Activated CD4-positive, alpha-beta T cell treated with anti-CD3 and anti-CD28 coated beads, Interleukin-2, amount 50 U/mL, for 4 hours (primary cell): ENCODE measurements at places on chromosomes 1 and 21.

- DNase-seq = no peak
Measured at GRCh38 chr1:221992427-221992826, 250.5 kb upstream of the DUSP10 start.

DNA sequence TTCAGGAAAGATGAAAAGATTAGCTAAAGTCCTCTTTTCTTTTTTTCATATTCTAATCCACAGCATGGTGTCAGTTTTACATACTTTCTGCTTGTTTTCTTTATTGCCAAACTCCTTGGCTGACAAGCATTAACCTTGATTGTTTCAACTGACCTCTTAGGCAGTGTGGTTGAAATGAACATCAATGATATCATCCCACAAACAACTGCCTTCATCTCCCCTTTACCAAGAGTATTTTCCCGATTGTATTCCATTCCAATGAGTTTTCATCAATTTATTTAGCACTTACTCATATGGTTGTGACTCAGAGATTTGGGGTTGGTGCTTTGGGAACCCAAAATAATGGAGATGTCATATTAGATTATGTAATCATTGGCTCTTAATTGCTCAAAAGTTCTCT, 71.8 kb downstream of the SPAG17 start:
- DNase-seq = no peak

- DNase-seq = no peak
Measured at GRCh38 chr1:47578721-47579419, 141.0 kb downstream of the FOXD2 start.

DNA sequence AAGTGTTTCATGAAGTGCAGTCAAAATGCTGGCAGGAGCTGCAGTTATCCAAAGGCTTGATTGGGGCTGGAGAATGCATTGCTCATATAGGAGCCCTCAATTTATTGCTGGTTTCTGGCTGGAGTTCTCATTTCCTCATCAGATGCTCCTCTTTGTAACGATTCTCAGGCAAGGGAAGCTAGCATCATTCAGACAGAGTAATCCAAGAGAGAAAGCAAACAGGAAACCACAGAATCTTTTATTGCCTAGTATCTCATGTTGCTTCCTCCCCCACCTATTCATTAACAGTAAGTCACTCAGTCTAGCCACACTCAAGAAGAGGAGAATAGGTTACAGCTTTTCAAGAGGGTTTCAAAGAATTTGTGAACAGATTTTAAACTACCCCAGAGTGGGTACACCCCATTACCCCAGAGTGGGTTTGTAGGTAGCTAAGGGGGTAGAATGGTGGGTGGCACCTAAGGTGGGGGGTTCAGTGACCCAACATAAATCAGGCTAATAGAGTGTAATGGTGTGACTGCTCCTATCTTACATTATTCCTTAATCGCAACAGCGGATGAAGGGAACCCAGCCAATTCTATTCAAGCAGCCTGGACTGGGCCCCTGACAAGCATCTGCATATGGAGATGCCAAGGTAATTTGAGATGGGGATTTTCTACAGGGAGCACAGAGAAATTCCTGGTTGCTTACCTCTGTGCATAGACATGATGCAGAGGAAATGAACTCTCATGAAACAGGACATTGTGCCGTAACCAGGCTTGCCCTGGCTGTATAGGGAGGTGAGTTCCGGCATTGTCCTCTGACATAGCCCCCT, 67.1 kb downstream of the KCNJ15 start:
- DNase-seq = no peak

- DNase-seq = no peak
Measured at GRCh38 chr1:160664573-160665051, 17.8 kb upstream of the SLAMF1 start.

GRCh38 chr1:202710070-202711045, at the start of gene SYT2:
Gene SYT2 (minus strand): TSS chr1:202710454. CDS start chr1:202605772, 104,682 bp downstream.
- no peak for DNase-seq

DNA sequence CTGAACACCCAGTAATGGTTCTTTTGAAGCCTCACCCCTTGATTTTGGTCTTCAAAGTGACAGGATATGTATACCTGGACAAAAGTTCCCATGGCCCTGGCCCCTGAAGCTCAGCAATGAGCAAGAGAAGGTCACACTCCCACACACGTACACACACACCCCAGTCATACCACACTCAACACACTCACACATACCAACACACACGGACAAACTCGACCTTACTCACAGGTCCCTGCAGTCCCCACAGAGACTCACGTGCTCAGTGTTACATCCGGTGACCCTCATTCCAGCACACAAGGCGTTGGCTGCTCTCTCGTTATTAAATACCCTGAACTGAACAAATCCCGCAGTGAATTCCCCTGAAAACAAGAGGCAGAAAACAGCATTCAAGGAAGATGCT, 5.9 kb downstream of the ITLN1 start:
- DNase-seq = no peak

DNA sequence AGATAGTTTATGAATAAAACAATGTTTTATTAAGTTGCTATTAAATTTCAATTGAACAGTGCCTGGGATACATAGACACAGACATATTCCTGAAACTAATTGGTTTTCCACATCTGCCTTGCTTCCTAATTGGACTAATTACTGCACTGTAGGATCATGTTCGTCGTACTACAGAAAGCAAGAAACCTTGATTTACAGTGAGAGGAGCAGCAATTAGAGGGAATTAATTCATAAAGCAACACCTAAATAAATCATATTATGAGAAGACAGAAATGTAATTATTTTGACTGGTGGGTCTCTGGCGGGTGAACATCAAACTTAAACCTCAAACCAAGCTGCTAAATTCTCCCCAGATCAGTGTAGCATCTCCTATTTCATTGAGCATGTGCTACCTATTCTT, 124.6 kb upstream of the CAMK1G start:
- DNase-seq = no peak

- DNase-seq = no peak
Measured at GRCh38 chr1:63662056-63662836, 69.0 kb downstream of the PGM1 start.

- DNase-seq = no peak
Measured at GRCh38 chr21:41367301-41367944, 5.6 kb downstream of the MX2 start.

GRCh38 chr1:156865258-156865657, 4.6 kb downstream of the NTRK1 start:
- no peak for DNase-seq

DNA sequence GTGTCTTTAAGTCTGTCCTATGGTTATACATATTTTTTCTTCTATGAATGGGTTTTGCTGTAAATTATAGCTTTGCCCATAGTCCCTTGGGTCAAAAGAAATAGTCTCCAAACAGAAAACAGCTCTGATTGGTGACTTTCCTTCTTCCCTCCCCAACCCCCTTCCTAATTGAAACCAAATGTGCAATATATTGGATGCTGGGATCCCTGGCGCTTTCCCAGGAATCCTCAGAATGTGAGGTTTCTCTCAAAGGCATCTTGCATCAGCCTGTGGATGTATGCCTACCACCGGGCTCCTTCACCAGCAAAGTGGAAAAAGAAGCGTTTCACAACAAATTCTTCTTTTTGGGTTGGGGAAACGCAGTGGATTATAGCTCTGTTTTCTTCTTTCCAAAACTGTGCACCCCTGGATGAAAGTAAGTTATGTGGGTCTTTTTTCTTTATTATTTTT, at the start of gene DDR2:
TSS of gene DDR2 (plus strand) at position 248 of the 450 bp plus-strand sequence. CDS start 86,600 bp downstream, outside the sequence.
- DNase-seq = no peak

DNA sequence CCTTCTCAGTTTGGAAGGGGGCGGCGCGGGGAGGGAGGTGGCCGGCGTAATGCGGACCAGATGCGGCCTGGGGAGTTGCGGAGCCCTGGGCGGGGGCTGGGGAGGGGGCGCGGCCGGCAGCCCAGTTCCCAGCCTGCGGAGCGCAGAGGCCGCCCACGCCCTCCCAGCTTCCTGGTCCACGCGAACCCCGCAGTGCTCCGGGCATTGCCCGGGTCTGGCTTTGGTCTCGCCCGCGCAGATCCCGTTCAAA, 695 bp downstream of the DMBX1 start:
- no peak for DNase-seq

- no peak for DNase-seq
Measured at GRCh38 chr1:227928811-227929375, 18.8 kb downstream of the WNT9A start.

DNA sequence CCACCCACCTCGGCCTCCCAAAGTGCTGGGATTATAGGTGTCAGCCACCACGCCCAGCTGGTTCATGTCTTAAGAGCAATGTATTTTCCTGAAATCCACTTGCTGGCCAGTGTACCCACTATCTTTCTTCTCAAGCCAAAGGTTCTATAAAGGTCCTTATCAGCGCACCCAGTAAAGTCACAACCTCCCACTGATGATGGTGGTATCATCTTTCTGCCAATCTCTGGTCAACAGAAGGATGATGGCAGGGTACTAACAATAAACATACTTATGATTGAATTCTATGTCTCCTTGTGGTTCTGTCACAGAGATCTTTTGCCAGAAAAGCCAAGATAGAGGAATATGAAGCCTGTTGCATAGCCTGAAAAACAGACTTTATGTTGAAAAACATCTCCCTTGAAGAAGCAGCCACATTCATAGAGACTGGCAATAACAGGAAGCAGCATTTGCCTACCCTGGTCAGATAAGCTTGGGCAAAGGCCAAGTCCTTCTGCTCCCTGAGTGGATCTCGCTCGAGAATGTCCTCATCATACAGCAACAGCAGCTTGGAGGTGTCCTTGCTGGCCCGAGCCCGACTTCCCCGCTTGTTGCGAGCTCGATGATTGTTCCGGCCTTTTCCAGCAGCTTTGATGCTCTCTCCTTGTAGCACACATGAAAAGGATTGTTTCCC, 73.0 kb downstream of the DAP3 start:
- DNase-seq = no peak

DNA sequence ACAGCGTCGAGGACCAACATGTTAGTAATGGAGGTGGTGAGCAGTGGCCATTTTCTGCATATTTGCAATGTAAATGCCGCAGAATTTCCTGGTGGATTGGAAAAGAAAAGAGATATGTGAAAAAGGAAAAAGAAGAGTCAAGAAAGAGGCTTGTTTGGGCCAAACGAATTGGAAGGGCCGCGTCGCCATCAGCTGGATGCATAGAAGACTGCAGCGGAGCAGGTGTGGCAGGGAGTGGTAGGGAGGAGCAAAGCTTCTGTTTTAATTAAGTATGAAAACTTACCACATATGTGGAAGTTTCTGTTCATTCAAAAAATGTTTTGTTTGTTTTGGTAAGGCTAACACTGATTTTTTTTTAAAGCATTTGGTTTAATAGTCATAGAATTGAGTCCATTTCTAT, 690.7 kb downstream of the NCAM2 start:
- DNase-seq = no peak

DNA sequence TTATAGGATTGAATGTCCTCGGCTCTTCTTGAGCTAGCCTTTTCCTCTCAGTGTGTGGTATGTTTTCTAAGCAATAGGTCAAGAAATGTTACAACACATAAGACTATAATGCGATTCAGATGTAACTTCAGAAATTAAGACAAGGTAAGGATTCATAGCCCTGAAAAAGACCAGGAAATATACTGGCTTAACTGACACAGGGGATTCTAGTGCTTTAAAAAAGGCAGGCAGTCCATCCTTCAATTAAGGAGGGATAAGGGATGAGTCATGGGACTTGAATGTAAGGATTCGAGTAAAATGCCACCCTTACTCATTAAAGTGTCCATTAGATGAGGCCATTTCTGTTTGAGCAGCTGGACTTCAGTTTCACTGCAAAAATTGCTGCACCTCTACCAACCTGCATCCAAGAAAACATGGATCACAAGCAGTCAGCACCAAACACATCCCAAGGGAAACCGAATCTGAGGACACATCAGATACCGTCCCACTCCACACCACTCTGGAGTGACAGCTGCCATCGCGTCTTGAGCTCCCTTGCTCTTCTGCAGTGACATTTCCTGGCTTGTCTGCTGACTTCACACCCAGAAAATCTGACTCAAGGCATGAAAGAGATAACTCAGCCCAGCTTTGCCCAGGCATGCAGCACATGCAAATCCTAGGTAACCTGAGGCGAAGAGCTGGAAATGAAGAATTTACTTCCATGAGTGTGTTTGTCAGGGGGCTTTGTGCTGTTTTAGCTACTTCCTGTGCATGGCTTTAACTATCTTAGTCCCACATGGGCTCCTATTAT, 37.8 kb downstream of the NGF start:
- DNase-seq = no peak

GRCh38 chr1:241063276-241063675, 293.7 kb downstream of the RGS7 start:
- DNase-seq = no peak

- DNase-seq = no peak
Measured at GRCh38 chr1:113659035-113659434, 100.3 kb downstream of the PHTF1 start.

DNA sequence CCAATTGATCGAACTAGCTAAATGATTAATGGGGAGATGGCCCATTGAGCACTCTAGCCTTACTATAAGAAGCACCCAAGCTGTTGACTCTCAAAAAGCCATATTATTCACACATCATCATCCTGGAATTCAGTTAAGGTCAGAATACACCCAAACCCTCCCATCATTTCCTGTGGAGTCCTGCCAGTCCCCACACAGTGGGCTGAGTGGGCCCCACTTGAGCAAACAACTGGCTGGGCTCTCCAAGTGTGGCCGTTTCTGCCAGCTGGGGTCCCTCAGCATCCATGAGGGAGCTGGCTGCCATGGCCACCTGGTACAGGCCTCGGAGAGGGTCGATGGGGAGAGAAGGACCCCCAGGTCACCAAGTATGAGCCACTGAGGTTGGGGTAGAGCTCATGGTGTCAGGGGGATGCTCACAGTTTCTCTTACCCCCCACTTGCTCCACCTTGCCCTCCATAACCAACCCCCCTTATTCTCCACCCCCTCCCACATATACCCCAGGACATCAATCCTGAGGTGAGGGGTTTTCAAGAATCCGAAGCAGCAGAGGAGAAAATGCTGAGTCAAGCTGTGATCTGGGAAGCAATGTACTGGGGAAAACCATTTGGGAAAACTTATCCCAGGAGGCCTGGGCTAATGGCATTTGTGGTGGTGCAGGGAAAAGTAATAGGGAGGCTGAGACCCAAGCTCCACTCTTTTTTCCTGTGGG, 60.3 kb downstream of the UBE2T start:
- DNase-seq = no peak

GRCh38 chr1:72394457-72394856, 112.1 kb upstream of the NEGR1 start:
- no peak for DNase-seq

- no peak for DNase-seq
Measured at GRCh38 chr1:43439781-43440180, 13.9 kb downstream of the HYI start.

DNA sequence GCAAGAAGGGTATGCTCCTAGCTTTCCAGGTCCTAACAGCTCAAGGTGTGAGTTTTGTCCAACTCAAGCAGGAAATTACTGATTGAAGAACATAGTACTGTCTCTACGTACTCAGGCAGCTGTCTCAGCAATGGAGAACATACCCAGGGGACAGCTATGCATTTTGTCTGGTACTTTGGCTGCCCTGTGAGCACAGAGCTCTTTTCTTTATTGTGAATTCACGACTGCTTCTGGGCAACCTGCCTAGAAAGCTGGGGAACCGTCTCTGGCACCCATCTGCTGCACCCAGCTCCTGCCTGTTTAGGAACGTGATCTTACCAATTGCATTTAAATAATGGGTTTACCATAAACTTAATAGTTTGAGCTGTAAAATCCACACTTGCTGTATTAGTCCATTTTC, 258.1 kb downstream of the HHAT start:
- no peak for DNase-seq
